ENCODE measurements at places on chromosomes 13 and 19.

GRCh38 chr13:32147976-32148375, 116.4 kb downstream of the FRY start:
- H3K36me3 ChIP-seq = peaks cover 42% of the 10 kb centered on the region
- no peak overlapping the region for H3K4me3 ChIP-seq
- H3K27me3 ChIP-seq = no peaks in the 10 kb centered on the region
- H3K4me1 ChIP-seq = peaks cover 27% of the 10 kb centered on the region

DNA sequence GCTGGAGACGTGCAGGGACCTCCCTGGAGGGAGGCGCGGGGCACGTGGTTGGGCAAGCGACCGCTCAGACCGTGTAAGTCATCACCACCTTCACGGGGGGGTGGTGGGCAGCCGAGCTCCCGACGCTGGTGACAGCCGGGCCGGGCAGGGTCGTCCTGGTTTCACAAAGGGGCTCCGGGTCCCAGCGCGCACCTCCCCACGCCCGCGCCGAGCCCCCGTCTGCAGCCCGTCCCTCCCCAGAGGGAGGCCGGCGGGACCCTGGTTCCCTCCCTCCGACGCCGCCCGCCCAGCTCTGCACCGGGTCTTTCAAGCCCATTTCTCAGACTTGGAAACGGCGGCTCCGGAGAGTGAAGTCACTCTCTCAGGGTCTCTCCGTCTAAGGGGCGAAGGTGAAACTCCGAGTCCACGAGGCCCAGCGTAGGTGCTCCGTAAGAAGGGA, 729 bp upstream of the ARID3A start:
- H3K4me1 ChIP-seq = peaks cover 23% of the 10 kb centered on the region
- peak overlapping the region; percentile 98 for H3K4me3 ChIP-seq
- no peaks in the 10 kb centered on the region for H3K36me3 ChIP-seq
- H3K27ac ChIP-seq = peak overlapping the region; percentile 88

- no peaks in the 10 kb centered on the region for H3K4me1 ChIP-seq
- no peak for DNase-seq
- no peaks in the 10 kb centered on the region for H3K36me3 ChIP-seq
- no peak overlapping the region for H3K4me3 ChIP-seq
- peaks cover 21% of the 10 kb centered on the region for H3K27me3 ChIP-seq
- H3K27ac ChIP-seq = no peak overlapping the region
These were observed 86.7 kb upstream of the UQCRFS1 start for GRCh38 chr19:29299416-29300380.

DNA sequence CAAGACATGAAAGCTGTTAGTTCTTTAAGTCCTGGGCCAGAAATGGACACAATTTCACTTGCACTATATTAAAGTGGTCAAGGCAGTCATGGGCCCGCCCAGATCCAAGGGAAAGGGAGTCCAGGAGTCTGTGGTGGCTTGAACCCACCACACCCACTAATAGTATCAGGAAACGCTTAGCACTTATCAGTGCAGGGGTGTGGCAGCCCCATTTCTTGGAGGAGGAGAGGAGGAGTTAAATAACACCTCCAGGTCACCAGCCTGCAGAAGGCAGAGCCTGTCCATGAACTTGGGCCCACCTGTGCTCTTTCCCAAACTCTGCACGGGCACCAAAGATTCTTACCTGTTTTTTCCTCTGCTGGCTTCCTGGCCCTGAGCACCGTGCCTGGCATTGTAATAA, 5.4 kb upstream of the NTN5 start:
- H3K36me3 ChIP-seq = no peaks in the 10 kb centered on the region
- H3K4me3 ChIP-seq = no peak overlapping the region
- H3K4me1 ChIP-seq = peaks cover 9% of the 10 kb centered on the region
- no peaks in the 10 kb centered on the region for H3K27me3 ChIP-seq
- DNase-seq = no peak

DNA sequence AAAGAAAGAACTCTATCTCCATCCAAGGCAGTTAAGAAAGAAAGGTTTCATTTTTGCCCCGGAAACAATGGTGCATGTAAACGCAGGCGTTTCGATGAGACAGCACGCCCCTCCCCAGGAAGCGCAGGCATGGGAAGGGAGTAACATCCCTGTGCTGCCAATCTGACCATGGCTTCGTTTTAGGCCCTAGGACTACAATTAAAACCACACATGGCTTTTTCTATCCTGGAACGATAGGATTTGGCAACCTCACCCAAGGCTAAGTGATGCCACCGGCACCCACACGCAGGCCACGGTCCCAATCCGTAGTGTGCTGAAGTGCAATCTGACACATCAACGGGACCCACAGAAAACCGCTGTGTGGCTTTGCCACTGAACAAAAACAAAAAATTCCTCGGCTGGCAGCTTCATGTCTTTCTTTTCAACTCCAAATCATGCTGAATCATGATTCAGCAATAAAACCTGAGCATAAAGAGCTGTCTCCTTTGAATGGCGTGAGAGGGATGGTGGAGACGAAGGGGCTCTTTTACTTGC, 24.2 kb downstream of the RANBP3 start:
- H3K36me3 ChIP-seq = peaks cover 12% of the 10 kb centered on the region
- H3K4me3 ChIP-seq = no peak overlapping the region
- peaks cover 99% of the 10 kb centered on the region for H3K4me1 ChIP-seq
- peak overlapping the region; percentile 82 for H3K27ac ChIP-seq

DNA sequence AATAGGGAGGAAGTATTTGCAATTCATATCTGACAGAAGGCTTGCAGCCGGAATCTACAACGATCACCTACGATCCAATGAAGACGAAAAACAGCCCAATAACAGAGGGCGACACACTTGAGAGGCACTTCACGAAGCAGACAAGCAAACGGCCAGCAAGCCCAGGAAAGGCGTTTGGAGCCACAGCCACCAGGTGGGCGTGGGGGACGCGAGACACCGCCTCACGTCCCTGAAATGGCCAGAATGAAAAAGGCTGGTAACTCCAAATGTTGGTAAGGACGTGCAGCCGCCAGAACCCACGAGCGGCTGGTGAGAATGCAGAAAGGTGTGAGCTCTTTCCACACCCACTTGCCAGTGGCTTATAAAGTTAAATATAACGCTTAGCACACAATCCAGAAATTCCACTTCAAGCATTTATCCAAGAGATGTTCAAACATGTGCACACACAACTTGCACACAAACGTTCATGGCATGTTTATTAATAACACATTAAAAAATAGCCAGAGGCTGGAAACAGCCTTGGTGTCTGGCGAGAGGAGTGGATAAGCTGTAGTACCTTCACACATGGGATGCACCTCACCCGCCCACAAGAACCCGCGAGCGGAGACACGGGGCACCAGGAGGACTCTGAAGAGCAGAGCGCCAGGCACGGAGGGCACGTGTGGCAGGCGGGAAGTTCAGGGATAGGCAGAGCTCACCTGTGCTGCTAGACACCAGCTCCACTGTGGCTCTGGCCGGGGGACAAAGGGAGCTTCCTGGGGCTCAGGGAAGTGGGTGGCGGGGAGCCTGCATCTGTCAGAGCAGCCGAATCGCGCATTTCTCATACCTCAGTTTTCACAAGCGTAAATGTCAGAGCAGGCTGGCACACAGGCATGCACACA, 89.3 kb downstream of the SPACA7 start:
- H3K27ac ChIP-seq = no peak overlapping the region
- H3K4me1 ChIP-seq = no peaks in the 10 kb centered on the region
- no peaks in the 10 kb centered on the region for H3K27me3 ChIP-seq
- no peaks in the 10 kb centered on the region for H3K36me3 ChIP-seq
- H3K4me3 ChIP-seq = no peak overlapping the region

- no peak overlapping the region for H3K27ac ChIP-seq
- DNase-seq = peak; percentile 86
- no peak overlapping the region for H3K4me3 ChIP-seq
These were observed 10.7 kb downstream of the PTGIR start for GRCh38 chr19:46614114-46614722.

DNA sequence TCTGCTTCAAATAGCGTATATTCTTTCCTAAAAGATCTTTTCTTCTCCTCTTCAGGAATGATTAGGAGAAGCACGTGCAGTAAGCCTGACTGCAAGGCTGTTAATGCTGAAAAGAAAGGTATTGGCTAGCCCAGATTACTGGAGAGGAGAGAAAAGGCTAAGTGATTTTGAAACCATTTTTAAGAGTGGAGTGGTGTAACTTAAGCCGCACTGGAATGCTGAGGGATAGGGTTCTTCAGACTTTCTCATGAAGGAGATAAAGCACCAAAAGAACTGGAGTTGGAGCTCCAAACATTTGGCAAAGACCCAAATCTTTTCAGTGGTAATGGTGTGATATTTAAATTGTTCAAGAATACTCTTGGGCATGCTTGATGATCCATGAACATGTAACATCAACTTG, 388.3 kb downstream of the COG6 start:
- DNase-seq = no peak
- H3K36me3 ChIP-seq = no peaks in the 10 kb centered on the region
- no peaks in the 10 kb centered on the region for H3K27me3 ChIP-seq
- no peak overlapping the region for H3K4me3 ChIP-seq
- H3K27ac ChIP-seq = no peak overlapping the region
- H3K4me1 ChIP-seq = no peaks in the 10 kb centered on the region

DNA sequence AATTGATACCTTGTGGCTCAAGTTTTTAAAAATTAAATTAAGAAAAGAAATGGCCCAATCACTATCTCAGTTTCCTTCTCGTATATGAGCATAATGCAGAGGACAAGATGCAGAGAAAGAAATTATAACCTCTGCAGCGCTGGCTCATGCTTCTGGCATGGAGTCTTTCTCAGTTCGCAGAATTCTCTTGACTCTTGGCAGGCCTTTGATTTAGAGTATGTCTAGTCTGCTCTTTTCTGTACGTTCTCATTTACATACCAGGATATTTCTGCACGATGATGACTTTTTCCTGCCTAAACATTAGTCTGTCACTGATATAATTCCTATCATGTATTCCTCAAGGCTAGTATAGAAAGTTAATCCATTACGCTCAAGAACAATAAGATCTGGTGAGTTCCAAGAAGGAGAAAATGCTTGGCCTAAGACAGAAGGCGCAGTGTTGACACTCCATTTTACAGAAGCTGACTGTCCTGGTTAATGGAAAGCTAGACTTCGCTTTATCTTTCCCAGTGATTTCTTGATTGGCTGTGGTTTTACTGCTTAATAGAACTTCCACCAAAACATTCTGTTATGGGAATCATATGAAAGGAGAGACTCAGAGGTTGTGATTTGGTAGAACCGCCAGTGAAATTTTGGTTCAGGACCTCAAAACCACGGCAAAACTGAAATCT, 1.7 kb upstream of the SMAD9 start:
- no peaks in the 10 kb centered on the region for H3K27me3 ChIP-seq
- H3K4me1 ChIP-seq = peaks cover 16% of the 10 kb centered on the region
- no peak for DNase-seq
- H3K27ac ChIP-seq = no peak overlapping the region

GRCh38 chr13:75643693-75644092, 7.6 kb downstream of the LMO7 start:
- H3K36me3 ChIP-seq = no peaks in the 10 kb centered on the region
- no peak overlapping the region for H3K27ac ChIP-seq
- no peak for DNase-seq
- H3K27me3 ChIP-seq = no peaks in the 10 kb centered on the region
- no peak overlapping the region for H3K4me3 ChIP-seq

DNA sequence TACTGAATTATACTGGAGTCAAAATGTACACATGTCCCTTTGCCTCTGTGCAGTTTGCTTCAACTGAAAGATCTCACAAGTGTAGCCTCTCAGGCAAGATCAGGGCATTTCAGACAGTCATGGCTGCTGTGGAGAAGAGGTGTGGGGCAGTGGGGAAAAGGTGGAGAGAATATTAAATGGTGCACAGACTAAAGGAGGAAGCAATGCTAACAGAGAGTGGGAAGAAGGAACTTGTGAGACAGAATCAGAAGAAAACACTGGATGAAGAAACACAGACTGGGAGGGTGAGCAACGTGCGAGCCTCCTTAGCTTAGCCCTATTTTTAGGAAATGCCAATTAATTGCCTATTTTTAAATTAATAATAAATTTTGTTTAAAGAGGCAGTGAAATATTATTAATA, 49.6 kb upstream of the RAP2A start:
- no peaks in the 10 kb centered on the region for H3K27me3 ChIP-seq
- H3K4me3 ChIP-seq = no peak overlapping the region
- no peak overlapping the region for H3K27ac ChIP-seq
- no peak for DNase-seq
- peaks cover 4% of the 10 kb centered on the region for H3K36me3 ChIP-seq

GRCh38 chr19:5665781-5666513, 14.4 kb downstream of the MICOS13 start:
- no peak for DNase-seq
- H3K4me1 ChIP-seq = no peaks in the 10 kb centered on the region
- H3K36me3 ChIP-seq = peaks cover 88% of the 10 kb centered on the region
- no peak overlapping the region for H3K4me3 ChIP-seq
- H3K27ac ChIP-seq = no peak overlapping the region

DNA sequence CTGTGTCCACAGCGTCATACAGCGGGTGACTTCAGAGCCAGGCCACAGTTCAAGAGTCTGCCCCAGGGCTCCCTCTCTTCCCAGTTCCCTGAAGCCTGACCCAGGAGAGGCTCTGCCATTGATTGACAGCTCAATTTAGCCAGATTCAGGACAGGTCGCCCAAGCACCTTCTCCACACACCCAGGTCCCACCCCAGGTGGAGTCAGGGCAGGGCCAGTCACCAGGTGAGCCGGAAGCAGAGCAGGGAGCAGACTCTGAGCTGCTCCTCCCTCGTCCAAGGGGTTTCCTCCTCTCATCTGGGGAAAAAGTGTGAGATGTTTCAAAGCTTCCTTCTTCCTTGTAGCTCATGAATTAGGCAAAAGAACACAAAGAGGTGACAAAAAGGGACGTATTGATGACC, 5.6 kb downstream of the CEACAM7 start:
- no peak for DNase-seq
- no peak overlapping the region for H3K27ac ChIP-seq
- no peak overlapping the region for H3K4me3 ChIP-seq
- peaks cover 26% of the 10 kb centered on the region for H3K27me3 ChIP-seq
- no peaks in the 10 kb centered on the region for H3K4me1 ChIP-seq

DNA sequence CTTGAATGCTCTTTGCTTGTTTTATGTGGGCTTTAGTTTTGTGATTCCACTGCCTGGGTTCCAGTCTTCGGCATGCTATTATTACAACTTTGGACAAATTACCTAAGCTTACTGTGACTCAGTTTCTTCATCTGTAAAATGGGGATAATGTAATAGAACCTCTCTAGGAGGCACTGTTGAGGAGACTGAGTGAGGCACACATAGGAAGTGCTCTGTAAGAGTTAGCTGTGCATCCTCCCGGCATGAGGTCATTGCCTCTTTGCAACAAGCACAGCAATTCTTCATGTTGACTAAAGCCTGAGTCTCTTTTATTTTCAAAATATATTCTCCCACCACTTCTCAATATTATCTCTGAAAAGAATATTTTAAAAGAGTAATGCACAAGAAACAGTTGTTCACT, 227.4 kb downstream of the DLEU7 start:
- no peaks in the 10 kb centered on the region for H3K36me3 ChIP-seq
- no peak for DNase-seq
- no peak overlapping the region for H3K4me3 ChIP-seq
- H3K4me1 ChIP-seq = peaks cover 7% of the 10 kb centered on the region
- H3K27ac ChIP-seq = no peak overlapping the region
- H3K27me3 ChIP-seq = no peaks in the 10 kb centered on the region

Data from heart right ventricle (tissue), 16 donors.